Stimulated activated CD4-positive, alpha-beta T cell treated with anti-CD3 and anti-CD28 coated beads, Interleukin-12 subunit alpha, Interleukin-12 subunit beta, amount 100 ng/mL, for 4 hours (primary cell): ENCODE measurements at places on chromosomes 1 and 21.
A peak's percentile ranks its signal among the peaks of the same experiment; 100 is the strongest.

DNA sequence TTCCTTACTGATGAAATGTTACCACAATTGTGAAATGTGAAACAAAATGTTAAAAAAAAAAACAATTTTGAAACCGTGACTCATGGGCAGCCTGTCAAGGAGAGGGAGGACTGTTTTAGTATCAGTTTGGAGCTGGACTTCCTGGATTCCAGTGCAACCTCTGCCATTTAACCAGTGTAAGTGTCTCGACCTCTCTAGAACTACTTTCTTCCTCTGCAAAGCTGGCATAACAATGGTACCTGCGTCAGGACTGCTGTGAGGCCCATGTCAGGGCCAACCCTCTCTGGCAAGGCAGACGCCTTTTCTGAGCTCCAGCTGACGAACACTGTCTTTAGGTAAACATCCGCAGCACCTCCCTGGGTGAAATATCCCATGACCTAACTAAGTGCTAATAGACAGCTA is 20.9 kb downstream of the URB1 start:
- DNase-seq: no peak

DNA sequence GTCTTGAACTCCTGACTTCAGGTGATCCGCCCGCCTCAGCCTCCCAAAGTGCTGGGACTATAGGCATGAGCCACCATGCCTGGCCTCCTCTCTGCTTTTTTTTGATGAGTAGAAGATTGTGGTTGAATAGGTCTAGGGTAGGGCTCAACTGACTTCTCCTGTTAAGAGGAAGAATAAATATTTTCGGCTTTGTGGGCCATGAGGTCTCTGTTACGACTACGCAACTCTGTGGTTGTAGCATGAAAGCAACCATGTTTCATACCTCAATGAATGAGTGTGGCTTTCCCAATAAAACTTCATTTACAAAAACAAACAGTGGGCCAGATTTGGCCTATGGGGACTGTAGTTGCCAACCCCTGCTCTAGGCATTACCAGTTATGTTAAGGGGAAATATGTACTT is 67.8 kb downstream of the NID1 start:
- DNase-seq: no peak

DNA sequence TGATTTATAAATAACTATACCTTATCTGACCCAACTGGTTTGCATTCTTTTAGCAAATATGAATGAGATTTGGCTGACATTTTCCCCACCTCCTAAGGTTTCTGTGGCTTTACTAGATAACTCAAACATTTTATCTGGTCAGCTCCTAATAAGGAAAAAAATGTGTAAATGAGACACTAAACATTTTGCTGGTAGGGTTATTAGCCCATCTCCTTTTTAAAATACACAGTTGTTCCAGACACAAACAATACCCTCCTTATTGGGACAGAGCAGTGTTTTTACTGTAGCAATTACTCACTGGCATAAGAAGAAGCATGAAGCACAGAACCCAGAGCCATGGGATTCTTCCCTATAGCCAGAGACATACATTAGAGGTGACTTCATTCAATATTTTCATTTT is 53.8 kb upstream of the NUF2 start:
- DNase-seq: no peak

DNA sequence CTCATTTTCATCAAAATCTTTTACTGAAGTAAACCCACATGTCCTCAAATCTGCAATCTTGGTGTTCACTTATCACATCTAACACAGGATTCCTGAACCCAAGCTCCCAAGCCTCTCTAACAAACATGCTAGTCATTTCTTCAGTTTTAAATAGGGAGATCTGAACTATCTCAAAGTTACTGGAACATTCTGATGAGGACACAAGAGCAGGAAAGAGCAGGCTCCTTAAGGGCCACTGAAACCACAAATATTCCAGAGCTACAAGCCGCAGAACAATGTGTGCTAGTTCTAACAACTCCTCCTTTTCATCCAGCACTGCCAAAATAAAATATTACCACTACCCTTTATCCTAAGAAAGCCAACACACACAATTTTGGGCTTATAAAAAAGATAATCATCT is 38.9 kb downstream of the WARS2 start:
- DNase-seq: no peak

DNA sequence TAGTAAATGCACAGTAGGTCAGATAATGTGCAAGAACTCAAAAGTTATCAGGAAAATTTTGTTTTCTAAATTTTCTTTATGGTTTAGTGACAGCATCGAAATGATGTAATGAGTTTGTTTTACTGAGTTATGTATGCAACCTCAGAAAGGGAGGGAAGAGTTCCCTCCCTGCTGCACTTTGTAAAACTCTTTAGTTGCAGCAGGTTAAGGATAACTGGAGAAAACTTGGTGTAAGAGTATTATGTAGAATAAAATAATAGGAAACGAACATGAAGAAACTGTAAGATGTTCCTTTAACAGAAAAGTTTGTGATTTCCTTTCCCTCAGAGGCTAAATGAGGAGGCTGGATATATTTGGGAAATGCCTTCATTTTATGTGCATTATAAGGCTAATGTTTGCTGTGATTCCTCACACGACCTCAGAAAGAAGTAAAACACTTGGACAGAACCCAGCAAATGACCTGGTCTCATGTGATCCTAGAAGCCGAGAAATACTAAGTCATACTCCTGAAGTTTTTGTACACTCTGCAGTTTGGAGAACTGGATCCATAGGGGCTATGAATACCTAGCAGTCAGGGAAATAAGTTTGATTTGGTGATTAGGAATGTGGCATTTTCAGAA is 35.4 kb downstream of the ADGRL2 start:
- no peak for DNase-seq

DNA sequence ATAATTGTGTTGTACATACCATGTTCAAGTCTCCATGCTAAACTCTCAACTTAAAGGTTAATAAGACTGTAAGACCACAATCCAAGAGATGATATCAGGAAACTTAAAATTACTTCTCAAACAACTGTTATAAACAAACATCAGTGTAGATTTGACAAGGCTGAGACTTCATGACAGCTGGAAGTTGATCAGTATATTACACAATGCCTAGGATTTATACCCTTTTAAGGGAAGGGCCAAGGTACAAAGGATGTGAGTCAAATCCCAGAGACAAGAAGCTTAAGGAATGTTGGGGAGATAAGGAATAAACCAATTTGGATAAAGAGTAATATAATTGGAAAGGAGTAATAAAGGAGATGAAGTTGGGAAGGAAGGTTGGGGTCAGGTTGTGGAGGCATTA is 98.8 kb downstream of the LBR start:
- DNase-seq: no peak

- DNase-seq: no peak
These were observed 99.1 kb downstream of the CD247 start for GRCh38 chr1:167419245-167419644.

- no peak for DNase-seq
These were observed 4.4 kb upstream of the UTP25 start for GRCh38 chr1:209823143-209824041.

GRCh38 chr1:10696977-10697376 is 99.5 kb downstream of the CASZ1 start:
- peak; percentile 22 for DNase-seq

GRCh38 chr1:93905051-93905450 is 4.2 kb downstream of the GCLM start:
- DNase-seq: no peak

- DNase-seq: no peak
These were observed 26.2 kb downstream of the VPS26C start for GRCh38 chr21:37240978-37241377.

- no peak for DNase-seq
These were observed 103.6 kb upstream of the BACE2 start for GRCh38 chr21:41064334-41064791.
